ENCODE measurements at places on chromosomes 12 and 14.
A peak's percentile ranks its signal among the peaks of the same experiment; 100 is the strongest.

GRCh38 chr12:97063292-97063935 is 156.4 kb downstream of the NEDD1 start:
- no peak for DNase-seq

- no peak for DNase-seq
Observed at GRCh38 chr12:101634724-101635123, 40.0 kb downstream of the MYBPC1 start.

- no peak for DNase-seq
Observed at GRCh38 chr12:123398550-123399254, 14.8 kb downstream of the KMT5A start.

DNA sequence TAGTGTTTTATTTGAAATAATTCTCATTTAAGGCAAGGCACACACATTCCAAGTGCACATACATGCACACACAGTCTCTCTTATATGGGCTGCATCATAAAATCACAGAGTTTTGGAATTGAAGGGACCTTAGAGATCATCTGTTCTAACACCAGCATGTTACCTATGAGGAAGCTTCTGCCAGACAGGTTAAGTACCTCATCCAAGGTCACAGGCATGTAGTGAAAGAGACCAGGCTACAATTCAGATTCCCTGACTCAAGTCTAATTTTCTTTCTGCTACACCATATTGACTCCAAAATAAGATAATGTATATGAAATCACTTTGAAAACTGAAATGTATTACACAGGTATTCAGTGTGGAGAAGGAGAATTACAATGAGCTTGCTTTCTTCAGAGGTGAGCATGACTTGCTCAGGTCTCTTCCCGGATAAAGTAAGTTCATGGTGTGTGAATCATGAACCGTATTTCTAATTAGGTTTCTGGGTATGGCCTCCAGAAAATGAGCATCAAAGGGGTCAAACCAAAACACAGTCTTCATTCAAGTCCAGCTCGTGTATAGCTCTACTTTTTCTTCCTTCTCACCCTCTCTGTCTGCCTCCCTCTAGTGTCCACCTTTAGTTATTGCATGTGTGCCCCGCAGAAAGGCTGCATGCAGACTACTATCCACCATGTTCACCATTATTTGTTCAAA is 411.9 kb downstream of the FUT8 start:
- peak; percentile 58 for DNase-seq

DNA sequence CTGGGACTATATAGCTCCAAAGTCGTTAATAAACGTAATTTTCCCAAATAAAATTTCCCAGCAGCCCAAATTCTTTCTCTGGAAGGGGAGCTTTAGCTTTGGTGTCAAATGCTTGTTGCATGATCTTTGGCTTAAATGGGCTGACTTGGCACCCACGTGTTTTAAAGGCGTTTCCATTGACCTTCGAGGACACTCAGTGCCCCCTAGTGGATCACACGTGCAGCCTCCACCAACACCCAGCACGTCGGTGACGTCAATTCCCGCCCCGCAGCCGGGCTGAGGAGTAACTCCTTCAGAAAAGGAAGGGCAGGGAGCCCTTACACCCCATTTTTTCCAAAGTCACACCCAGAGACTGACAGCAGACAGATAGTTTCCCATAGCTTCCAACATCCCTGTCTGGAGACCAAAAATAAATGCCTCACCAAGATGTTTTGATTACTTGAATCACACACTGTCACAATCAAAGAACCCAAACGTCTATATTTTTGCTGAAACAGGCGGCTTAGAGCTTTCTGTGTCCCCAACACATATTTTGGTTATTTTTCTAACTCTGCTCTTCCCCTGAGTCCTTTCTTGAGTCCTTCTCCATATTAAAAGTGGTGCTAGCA is 707.9 kb downstream of the AACS start:
- peak; percentile 18 for DNase-seq

DNA sequence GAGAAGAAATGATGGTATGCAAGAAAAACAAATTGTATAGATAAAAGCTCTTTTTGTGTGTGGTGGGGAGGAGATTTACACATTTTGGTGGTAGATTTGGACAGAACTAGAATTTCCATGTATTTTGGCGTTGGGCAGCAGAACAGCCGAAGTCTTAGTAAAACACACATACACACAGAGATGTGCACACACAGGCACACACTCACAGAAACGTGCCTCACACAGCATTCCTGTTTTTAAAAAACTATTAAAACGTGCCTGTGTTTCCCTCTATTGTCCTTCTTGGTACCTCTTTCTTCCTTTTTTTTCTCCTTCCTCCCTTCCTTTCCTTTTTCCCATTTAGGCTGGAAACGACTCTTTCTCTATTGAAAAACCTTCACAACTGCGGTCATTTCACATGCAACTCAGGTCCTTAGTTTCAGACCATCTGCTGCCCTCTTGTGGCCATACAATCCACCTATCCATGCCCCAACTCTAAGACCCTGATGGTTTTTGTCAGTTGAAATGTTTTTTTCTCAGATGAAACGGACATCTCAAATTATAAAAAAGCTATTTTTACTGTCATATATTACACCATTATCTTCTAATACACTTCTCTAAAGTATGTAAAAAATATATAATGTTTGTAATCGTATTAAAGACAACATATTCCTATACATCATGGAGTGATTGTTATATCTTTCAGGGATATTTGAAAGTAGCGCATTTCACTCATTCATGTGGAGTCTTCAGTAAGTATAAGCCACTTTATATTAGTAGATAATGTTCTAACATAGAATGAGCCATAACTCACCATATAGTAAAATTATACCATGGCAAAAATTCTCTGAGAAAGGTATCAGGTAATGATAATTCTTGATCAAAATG is 386.7 kb upstream of the NOVA1 start:
- DNase-seq = peak; percentile 77

GRCh38 chr12:113573148-113573547 is 101.5 kb upstream of the LHX5 start:
- no peak for DNase-seq

DNA sequence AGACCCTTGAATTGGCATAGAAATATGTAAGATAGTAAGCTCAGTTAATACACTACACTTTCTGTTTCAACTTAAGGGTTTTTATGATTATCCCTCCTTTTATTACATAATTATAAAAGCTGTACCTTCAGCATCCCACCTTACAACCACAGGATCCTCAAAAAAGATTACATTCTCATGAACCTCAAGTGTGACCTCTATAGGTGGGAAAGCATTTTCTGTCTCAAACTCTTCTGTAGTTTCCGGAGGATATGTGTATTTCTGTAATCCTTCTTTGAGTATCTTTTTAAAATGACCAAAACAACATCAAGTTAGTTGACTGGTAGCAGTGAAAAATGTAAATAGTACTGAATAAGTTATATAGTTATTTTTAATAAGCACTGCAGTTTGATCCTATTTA is 75.9 kb downstream of the DNAI7 start:
- no peak for DNase-seq

DNA sequence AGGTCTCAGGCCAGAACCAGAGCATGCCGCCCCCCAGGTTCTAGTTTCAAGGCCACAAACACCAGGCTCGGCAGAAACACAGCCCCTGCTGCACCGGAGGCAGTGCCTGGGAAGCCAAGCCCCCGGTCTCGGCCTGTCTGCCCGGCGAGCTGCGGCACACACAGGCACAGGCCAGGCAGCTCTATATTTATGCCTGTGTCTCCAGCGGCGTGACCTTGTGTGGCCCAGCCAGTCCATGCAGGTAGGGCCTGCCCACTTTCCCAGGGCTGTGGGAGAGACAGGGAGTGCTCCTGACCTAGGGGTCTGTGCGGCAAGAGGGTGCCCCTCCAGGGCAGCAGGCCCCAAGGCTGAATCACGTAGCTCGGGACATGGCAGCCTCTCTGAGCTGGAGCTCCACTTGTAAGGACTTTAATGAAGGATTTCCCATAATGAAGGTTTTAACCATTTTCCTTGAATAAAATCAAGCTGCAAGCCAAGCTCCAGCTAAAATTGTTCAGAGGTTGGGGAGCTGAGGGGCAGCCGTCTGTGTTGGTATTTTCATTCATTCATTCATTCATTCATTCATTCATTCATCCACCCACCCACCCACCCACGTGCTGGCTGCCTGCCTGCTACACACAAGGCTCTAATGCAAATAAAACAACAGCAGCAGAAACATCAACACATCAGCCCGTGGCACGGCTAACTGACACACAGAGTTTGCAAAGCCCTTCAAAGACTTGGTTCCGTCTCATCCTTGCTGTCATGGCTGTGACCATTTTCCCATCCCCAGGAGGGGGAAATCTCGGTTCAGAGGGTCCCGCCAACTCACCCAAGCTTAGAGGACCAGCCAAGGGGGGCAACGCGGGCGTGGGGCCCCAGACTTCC is 92.0 kb downstream of the RFLNA start:
- peak; percentile 66 for DNase-seq

DNA sequence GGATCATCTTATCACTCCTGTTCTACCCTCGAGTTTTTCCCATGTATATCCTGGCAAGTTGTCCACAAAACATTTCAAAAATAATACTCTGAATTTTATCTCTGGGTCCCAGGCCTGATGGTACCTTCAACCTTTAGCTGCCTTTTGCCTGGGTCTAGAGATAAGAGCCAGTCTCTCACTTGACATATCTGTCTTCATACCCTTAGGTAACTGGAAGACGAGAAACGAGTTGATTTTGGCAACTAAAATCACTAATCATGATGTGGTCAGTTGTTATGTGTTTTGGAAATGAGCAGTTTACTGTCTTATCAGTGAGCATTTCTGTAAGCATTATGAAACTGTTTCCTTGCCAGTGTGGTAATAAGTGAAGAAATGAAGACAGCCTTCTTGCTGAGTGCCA is 6.3 kb downstream of the RNF10 start:
- no peak for DNase-seq

GRCh38 chr14:73606271-73606670 is 6.0 kb upstream of the ACOT6 start:
- no peak for DNase-seq

GRCh38 chr12:68915055-68915454 is 17.9 kb downstream of the CPM start:
- no peak for DNase-seq

DNA sequence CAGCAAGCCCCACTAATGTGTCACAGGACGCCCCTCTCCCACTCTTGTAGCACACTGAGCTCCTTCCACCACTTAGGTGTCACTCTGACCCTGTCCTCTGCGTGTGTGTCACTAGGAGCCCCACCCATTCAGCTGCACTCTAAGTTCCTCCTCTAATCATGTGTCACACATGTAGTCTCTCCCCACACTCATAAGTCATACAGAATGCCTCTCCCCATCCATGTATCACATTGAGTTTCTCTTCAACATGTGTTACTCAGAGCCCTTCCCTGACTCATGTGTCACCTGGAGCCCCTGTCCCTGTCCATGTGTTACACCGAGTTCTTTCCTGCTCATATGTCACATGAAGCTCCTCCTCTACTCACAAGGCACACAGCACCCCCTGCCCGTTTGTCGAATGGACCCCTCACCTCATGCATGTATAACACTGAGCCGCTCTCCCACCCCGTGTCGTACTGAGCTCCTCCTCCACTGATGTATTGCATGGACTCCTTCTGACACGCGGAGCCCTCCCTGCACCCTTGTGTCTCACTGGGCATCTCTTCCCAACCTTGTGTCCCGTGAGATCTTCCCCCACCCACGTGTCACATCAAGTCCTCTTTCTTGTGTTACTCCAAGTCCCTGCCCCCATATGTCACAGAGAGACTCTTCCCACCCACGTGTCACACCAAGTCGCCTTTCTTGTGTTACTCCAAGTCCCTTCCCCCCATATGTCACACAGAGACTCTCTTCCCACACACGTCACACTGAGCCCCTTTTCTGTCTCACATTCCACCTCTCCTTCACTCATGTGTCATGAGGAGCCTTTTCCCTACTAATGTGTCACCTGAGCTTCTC is 31.0 kb downstream of the RTL1 start:
- no peak for DNase-seq

DNA sequence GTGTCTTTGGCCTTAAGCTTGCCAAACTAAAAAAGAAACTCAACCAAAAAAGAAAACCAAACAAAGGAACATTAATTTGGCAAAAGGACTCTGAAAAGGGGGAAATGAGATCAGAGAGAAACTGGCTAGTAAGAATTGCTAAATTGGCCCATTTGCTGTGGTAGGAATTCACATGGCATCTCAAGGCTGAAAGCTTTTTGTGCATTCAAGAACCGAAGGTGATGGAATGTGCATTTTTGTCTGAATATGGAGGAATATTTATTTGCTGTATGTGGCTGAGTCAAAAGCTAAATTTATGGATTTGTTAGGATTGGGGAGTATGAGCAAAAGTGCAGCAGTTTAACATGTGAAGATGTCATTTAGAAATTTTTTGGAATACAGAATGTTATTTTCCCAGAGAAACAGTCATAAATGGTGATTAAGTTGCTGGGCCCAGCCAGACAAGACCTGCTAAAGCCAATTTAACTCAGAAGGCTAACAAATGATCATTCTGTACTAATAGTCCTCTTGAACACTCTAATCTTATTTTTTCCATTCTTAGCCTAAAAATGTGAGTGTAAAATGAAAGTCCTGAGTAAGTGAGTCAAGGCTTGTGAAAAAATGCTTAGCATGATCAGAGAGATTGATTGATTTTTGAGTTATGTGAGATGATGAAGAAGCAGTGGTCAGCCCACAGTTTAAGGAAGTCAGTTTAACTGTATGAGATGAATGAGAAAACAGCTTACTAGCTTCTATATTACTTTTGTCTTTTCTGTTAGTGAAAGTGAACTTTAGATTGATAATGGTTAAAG is 94.1 kb downstream of the ANO6 start:
- DNase-seq = no peak

GRCh38 chr12:105222284-105222655 is 13.7 kb downstream of the APPL2 start:
- DNase-seq = no peak

DNA sequence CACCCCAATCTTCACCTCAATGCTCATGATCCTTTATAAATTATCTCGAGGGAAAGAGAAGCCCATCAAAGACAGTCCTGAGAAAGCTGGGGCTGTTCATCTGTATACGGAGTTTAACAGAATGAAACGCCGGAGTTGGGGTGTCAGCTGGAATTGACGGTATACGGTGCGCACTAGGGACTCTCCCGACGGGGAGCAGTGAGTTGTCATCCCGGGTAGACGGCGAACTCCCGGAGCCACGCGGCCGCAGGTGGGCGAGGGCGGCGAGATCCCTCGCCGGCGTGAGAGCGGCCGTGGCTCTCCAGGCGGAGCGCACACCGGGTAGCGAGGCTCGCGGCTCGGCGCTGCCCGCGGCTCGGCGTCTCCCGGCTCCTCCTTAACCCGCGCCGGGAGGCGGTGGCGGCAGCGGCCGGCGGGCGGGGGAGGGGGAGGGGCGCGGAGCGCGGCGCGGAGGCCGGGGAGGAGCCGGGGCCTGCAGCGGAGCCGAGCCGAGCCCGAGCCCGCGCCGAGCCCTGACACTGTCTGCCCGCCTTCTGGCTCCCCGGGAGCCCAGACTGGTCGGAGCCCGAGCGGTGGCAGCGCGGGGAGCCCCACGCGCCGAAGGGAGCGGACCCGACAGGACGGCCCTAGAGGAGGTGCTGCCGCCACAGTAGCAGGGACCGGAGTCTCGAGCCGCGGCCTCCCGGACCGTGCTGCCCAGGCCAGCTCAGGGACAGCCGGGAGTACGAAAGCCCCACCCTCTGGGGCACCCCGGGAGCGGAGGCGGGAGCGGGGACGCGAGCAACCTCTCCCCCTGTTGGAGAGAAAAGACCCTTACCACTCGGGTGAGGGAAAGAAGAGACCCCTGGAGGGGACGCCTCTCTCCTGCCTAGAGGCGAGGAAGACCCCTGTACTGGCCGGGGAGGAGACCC is at the start of gene FOXJ2:
Gene FOXJ2, plus strand, starts transcription at position 475 of the 911 bp plus-strand sequence. CDS start 7,117 bp downstream, outside the sequence.
- DNase-seq = peak; percentile 68

Data from A549 (cell line).